ENCODE measurements at places on chromosomes 5 and 9.

DNA sequence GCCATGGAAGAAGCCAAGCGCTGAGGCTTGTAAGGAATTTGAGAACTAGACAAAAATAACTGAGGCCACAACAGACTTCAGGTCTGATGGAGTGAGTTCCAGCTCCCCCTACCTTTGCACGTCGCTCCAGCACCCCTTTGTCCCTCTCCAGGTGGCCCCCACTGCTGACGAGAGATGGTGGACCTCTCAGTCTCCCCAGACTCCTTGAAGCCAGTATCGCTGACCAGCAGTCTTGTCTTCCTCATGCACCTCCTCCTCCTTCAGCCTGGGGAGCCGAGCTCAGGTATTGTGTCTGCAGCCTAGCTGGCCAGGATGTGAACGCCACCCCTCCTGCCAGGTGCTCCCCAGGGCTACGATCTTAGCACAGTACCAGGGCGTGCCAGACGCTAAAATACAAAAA, 5.2 kb downstream of the BTNL9 start:
- no peak for DNase-seq

- peak; percentile 53 for DNase-seq
These were observed 61.8 kb upstream of the CPLX2 start for GRCh38 chr5:175809531-175810121.

- DNase-seq, result no peak
These were observed 221.0 kb downstream of the TSSK1B start for GRCh38 chr5:113213551-113214425.

DNA sequence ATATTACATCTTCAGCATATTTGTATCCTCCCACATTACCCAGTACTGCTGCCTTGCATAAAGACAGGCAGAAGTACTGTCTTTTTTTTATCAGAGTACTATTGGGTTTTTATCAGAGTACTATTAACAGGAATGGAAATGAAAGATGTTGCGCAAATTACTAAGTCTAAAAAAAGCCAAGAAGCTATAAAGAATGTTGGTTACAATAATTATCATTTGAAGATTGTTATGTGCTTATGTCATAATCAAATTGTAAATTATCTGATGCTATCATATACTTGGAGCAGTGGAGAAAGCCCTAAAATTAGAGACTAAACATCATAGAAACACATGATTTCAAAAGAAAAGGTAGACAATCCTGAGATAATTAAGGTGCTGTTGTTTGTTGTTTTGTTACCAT, 188.8 kb downstream of the CCDC192 start:
- DNase-seq, result no peak

GRCh38 chr9:130888146-130888885, 8.3 kb downstream of the QRFP start:
- DNase-seq, result no peak

DNA sequence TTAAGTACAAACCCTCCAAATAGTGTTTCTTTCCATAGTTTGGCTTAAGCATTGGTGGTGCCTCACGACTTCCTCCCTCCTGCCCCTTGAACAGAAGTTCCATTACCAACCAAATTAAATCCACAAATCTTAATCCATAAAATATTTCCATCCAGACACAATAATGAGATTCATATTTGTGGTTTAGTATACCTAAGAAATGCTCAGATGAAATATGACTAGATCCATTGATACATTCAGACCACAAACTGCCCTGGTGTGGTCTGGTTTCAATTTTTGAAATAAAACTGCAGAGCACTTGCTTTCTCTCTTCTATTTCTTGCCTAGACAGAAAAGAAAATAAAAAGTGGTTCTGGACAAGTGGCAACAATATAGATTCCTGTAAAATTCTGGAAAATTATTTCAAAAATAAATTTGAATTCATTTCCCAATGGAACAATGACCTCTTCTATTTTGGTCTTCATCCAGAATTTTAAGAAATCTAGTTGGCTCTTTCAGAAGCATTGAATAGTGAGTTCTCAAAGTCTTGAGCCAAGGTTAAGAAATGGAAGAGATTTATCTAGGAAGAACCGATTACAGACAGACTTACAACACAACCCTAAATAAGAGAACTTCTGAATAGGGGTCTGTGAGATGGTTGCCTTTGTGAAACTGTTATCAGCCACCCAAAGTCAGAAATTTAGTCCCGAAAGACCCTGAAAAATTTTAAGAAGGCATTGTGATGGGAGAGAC, 14.0 kb downstream of the TNC start:
- DNase-seq, result no peak

- DNase-seq, result no peak
These were observed 46.3 kb upstream of the JMY start for GRCh38 chr5:79189439-79190234.

- DNase-seq, result peak; percentile 61
These were observed 3.6 kb upstream of the TMEM210 start for GRCh38 chr9:137175345-137175961.

GRCh38 chr9:116251366-116251765, 97.8 kb downstream of the PAPPA start:
- no peak for DNase-seq
